ENCODE measurements at places on chromosomes 11 and 22. TPM values are rescaled to one million over a fixed set of nuclear protein-coding genes. Genes with fewer than 3 reads are reported as not detected.

- H3K27me3 ChIP-seq: no peaks in the 10 kb centered on the region
- no peaks in the 10 kb centered on the region for H3K36me3 ChIP-seq
- H3K27ac ChIP-seq: peak overlapping the region; percentile 60
- no peak for DNase-seq
- H3K4me3 ChIP-seq: no peak overlapping the region
- H3K4me1 ChIP-seq: peaks cover 10% of the 10 kb centered on the region
Measured at GRCh38 chr11:96111308-96111707, 187.4 kb upstream of the MTMR2 start.

GRCh38 chr11:86592659-86593451 is 79.6 kb downstream of the ME3 start:
- peaks cover 57% of the 10 kb centered on the region for H3K4me1 ChIP-seq
- no peak overlapping the region for H3K4me3 ChIP-seq
- H3K36me3 ChIP-seq: peaks cover 15% of the 10 kb centered on the region
- no peak overlapping the region for H3K27ac ChIP-seq
- no peak for DNase-seq

DNA sequence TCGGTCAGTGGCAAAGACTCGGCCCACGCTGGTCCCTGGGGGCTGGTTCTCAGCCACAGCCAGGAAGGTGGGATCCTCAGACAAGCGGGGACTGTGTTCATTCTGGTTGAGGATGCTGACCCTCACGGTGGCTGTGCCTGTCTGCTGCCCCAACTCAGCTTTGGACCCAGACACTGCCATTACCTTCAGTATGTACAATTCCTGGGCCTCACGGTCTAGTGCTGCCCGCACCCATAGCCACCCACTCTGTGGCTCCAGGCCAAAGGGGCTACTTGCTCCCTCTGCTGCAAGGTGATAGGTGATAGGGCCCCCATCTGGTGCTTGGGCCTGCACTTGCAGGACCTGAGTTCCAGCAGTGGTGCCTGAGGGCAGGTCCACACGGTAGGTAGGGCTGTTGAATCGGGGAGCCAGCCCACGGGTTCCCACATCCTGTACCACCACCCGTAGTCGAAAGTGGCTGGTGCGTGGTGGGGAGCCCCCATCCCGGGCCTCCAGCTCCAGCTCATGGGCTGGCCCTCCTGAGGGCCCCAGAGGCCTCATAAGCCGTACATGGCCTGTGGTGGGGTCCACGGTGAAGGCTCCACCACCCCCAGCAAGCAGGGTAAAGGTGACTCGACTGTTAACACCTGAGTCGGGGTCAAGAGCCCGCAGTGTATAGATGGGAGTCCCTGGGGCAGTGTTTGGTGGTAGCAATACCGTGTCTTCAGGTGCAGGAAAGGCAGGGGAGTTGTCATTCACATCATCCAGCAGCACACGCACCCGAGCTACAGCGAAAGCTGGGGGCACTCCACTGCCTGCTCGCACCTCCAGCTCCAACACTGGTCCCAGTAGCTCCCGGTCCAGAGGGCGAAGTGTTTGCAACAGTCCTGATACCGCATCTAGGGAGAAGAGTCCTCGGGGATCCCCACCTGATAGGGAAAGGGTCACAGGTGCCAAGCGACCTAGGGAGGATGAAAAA is 13.2 kb upstream of the TPP1 start:
- no peak for DNase-seq
- no peak overlapping the region for H3K27ac ChIP-seq
- no peak overlapping the region for H3K4me3 ChIP-seq
- no peaks in the 10 kb centered on the region for H3K36me3 ChIP-seq

The RPL27A gene
- total RNA-seq: 1,198 TPM

- H3K4me1 ChIP-seq: peaks cover 16% of the 10 kb centered on the region
- H3K27me3 ChIP-seq: no peaks in the 10 kb centered on the region
- peak overlapping the region; percentile 10 for H3K27ac ChIP-seq
- no peak for DNase-seq
Measured at GRCh38 chr11:77502346-77502905, 28.5 kb upstream of the PAK1 start.

DNA sequence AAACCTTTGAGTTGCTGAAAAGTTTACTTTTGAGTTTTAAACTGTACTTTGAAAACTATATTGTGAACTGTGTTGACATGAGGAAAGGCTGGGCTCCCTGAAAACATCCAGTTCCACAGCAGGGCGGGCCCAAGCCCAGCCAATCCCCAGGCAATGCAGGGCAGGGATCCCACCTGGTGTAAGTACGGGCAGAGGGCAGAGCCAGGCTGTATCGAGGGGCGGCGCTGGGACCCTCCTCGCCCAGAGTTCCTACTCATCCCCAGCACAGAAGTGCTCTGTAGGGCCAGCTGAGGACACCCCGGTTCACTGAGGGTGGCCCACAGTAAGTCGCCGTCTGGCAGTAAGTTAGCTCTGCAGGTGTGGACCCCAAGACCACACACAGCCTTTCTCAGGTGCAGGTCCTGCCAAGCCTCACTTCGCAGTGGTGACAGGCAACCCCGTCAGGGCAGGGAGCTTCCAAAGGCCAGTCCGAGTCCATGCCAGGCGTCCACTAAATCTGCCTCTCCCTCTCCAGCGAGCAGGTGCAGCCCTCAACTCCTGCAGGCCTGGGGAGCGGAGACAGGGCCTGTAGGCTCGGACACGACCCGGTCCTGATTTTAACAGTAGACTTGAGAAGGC is 6.3 kb downstream of the RASSF7 start:
- H3K4me1 ChIP-seq: peaks cover 36% of the 10 kb centered on the region
- peak overlapping the region; percentile 80 for H3K4me3 ChIP-seq
- H3K36me3 ChIP-seq: 0 out of 2 replicates have a peak, but pooled peaks cover 3% of the 10 kb centered on the region
- H3K27ac ChIP-seq: no peak overlapping the region

The TMEM86A gene
- 1.3 TPM for total RNA-seq

GRCh38 chr11:12403122-12403996 is 26.0 kb downstream of the PARVA start:
- H3K27me3 ChIP-seq: no peaks in the 10 kb centered on the region
- H3K4me1 ChIP-seq: peaks cover 16% of the 10 kb centered on the region
- no peak overlapping the region for H3K4me3 ChIP-seq
- DNase-seq: no peak
- no peak overlapping the region for H3K27ac ChIP-seq

Measured in WTC11 (cell line).